ENCODE measurements at places on chromosomes 12 and 14.
A peak's percentile ranks its signal among the peaks of the same experiment; 100 is the strongest.

GRCh38 chr12:124550123-124551089 lies 17.0 kb downstream of the NCOR2 start:
- peak; percentile 58 for DNase-seq

GRCh38 chr12:40697566-40698259 lies 5.5 kb downstream of the CNTN1 start:
- no peak for DNase-seq

DNA sequence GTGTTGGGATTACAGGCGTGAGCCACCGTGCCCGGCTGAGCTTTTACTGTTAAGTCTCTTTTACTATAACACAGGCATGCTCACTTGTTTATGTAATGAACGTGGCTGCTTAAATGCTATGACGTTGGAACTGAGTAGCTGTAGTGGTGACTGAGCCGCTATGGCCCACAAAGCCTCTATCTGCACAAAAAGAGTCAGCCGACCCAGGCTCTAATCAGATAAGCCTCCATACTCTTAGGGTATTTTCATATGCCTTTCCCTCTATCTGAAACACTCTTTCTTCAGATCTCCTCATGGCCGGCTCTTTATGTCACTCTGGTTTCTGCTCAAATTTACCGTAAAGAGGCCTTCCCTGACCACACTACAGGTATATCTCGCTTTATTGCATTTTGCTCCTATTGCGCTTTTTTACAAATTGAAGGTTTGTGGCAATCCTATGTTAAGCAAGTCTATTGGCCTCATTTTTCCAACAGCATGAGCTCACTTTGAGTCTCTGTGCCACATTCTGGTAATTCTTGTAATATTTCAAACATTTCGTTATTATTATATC lies 8.0 kb downstream of the SLC2A14 start:
- no peak for DNase-seq

- DNase-seq, result no peak
Measured at GRCh38 chr14:91413547-91414474, 3.8 kb downstream of the CCDC88C start.

DNA sequence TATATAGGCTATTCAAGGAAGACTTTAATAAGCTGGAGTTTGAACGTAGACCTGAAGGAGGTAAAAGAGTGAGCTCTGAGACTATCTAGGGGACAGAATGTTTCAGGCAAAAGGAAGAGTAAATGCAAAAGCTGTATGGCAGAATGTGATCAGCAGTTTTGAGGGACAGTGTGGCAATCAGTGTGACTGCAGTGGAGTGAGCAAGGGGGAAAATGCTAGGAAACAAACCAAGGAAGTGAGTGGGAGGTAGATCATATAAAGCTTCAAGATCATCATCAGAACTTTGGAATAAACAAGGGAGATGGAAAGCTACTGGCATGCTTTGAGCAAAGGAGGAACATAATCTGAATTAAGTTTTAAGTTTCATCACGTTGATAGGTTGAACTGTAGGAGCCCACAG lies 67.5 kb upstream of the BTG1 start:
- DNase-seq, result peak; percentile 41

- DNase-seq, result no peak
Measured at GRCh38 chr14:39861229-39861600, 429.0 kb upstream of the FBXO33 start.

- peak; percentile 12 for DNase-seq
Measured at GRCh38 chr14:86462193-86462753, 932.3 kb downstream of the FLRT2 start.

GRCh38 chr14:28780843-28781820 lies 14.5 kb downstream of the FOXG1 start:
- DNase-seq, result no peak

DNA sequence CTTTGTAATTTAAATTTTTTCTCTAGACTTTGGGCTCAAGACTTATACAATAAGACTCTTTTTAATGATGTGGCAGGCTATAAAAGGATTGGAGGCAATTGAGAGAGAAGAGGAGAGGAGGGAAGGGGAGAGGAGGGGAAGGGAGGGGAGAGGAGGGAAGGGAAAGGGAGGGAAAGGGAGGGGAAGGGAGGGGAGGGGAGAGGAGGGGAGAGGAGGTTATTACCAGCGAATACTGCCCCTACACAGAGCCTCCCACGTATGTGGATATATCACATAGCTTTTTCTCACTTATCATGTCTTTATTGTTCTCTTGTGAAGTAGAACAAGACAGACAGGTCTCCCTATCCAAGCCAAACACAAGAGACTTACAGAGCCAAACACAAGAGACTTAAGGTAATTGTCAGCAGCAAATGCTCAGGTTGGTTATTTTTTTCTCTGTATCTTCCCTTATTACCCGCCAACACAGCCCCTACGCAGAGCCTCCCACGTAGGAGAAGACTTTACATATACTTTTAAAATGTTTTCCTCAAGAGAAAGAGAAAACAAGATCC lies 63.1 kb downstream of the DRAM1 start:
- DNase-seq, result no peak

DNA sequence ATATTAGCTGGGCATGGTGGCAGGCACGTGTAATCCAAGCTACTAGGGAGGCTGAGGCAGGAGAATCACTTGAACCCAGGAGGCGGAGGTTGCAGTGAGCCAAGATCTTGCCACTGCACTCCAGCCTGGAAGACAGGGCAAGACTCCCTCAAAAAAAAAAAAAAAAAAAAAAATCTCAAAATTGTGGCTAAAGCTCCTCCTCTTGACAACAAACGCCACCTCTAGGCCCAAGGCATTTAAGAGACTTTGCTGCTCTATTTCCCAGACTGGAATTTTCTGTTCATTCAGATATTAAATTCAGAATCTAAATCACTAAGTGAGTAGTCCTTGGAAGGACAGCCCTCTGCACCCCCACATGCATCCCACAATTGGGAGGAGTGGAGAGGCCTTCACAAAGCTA lies 1.4 kb downstream of the ZFYVE1 start:
- DNase-seq, result no peak

GRCh38 chr12:109741286-109741969 lies 27.8 kb downstream of the FAM222A start:
- no peak for DNase-seq

DNA sequence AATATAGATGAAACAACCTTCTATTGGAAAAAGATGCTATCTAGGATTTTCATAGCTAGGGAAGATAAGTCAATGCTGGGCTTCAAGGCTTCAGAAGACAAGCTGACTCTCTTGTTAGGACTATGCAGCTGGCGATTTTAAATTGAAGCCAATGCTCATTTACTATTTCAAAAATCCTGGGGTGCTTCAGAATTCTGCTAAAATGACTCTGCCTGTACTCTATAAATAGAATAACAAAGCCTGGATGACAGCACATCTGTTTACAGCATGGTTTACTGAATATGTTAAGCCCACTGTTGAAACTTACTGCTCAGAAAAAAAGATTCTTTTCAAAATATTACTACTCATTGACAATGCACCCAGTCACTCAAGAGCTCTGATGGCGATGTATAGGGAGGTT lies 155.1 kb downstream of the PIK3C2G start:
- DNase-seq, result no peak

- DNase-seq, result no peak
Measured at GRCh38 chr12:117968151-117968789, 520 bp downstream of the KSR2 start.

DNA sequence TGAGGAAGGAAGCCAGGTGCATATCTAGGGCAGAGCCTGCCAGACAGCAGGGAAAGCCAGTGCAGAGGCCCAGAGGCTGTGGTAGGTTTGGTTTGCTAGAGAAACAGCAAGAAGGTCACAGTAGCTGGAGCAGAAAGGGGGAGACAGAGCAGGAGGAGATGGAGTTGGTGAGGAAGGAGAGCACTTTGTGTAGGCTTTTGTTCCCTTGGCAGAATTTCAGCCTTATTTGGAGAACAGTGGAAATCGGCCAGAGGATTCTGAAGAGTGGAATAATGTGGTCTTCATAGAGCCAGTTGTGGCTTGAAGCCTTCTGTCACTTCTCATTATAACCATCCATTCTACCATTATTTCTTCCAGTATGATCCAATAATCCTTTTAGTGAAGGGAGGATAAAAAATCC lies 212.9 kb upstream of the FAR2 start:
- DNase-seq, result no peak

DNA sequence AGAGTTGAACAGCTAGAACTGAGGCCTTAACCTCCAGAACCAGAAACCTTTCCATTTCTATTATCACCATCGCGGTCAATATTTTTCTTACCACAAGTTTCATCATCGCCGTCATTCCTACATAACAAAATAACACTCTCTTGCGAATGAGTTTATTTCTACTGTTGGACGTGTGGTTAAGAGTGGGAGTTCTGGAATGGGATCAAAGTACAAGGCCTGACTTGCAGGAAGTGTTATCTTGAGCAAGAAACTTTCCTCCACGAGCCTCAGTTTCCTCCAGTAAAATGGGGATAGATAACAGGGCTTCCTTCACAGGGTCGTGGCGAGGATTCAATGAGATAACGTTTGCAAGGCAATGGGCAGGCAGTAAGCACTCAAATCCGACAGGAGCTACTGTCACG lies 652 bp downstream of the SART3 start:
- peak; percentile 60 for DNase-seq

DNA sequence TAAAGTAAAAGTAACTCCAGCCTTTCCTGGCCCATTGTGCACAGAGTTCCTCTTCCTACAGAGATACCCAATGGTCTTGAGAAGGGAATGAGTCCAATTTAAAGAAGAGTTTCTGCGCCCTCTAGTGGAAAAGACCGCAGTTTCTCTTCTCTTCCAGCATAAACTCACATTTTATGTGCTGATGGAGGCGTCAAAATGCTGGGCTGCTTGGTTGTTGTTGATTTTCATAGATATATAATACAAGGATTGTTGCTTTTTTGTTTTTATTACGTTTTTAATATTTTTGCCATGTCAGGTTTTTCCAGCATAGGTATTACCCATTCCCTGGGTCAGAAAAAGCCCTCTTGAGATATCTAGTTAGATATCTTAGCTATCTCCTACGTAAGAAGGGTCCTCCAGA lies 356.9 kb upstream of the STXBP6 start:
- peak; percentile 59 for DNase-seq

GRCh38 chr12:111444925-111445725 lies 39.4 kb downstream of the SH2B3 start:
- DNase-seq, result peak; percentile 90

GRCh38 chr12:79690142-79690637 lies 574 bp downstream of the PAWR start:
- no peak for DNase-seq

DNA sequence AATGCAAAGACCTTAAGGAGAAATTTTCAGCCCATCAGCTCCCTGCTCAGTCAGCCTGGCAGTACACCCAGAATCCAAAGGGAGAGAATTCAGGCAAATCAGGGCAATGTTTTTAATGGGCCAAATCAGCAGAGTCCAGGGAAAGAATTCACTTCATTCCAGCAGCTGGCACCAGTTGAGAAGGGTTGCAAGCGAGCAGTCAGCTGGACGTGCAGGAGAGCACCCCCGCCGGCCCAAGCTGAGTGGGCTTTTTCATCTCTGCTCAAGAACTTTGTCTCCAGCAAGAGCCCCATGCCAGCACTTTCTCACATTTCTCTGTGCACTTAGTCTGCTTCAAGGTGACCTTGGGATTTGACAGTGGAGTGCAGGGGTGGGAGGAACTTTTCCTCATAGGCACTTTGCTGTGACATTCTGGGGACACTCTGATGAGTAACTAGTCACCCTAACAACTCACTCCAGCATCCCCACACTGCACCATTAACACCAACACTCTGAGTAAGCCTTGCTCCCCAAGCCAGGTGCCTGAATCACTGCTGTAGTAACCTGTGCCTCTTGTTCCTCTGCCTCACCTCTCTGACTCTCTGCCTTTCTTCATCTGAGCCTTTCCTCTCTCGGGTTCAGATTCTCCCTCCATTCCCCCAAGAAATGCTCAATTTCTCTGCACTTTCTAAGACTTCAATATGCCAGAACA lies 2.2 kb downstream of the ENDOU start:
- DNase-seq, result no peak

GRCh38 chr12:92065018-92065499 lies 80.6 kb downstream of the BTG1 start:
- no peak for DNase-seq

GRCh38 chr12:57216921-57217879 lies 606 bp downstream of the NXPH4 start:
- DNase-seq, result peak; percentile 21

- no peak for DNase-seq
Measured at GRCh38 chr14:25628390-25628789, 578.4 kb upstream of the STXBP6 start.

DNA sequence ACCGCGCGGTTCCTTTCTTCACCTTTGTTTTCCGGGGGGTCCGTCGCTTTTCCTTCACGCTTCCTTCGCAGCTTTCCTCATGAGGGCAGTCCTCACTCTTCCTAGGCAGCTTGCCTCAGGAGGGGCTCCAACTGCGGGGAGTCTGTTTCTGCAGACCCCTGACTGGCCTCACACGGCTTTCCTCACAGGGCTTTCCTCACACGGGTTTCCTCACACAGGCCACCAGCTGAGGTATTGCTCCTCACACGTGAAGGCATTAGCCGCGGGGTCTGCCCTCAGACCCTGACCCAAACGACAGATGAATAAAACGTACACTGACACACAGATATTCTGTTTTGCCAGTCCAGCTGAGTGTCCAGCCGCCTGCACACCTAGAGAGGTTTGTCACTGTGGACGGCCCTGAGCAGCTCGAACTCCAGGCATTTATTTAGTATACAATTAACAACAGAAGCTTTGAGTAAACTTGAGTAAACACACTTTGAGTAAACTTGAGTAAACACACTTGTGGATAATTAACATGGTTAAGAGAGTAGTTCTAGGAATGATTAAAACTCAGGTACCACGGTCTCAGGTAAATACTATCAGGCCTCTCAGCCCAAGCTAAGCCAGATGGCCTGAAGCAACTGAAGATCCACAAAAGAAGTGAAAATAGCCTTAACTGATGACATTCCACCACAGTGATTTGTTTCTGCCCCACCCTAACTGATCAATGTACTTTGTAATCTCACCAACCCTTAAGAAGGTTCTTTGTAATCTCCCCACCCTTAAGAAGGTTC lies 16.1 kb upstream of the LYZ start:
- no peak for DNase-seq

DNA sequence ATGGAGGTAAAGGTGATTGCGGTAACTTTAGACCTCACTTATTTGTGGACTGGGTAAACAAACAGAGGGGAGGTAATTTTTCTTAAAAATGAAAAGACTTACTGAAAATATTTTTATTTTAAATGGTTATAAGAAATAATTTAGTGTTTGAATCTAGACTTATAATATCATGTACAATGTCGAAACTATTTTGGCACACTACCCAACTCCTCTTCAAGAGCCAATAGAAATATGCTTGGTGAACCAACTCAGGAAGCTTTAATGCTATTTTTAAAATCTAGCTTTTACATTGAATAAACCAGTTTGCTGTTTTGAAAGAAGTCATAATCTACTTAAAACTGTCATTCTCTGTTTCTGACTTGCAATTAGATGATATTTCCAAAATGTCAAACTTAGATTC lies 175.8 kb upstream of the NPAS3 start:
- DNase-seq, result no peak

Data from inflammatory macrophage (primary cell).